Upper lobe of right lung (tissue), 1 donor: ENCODE measurements at places on chromosomes 3 and 15.

DNA sequence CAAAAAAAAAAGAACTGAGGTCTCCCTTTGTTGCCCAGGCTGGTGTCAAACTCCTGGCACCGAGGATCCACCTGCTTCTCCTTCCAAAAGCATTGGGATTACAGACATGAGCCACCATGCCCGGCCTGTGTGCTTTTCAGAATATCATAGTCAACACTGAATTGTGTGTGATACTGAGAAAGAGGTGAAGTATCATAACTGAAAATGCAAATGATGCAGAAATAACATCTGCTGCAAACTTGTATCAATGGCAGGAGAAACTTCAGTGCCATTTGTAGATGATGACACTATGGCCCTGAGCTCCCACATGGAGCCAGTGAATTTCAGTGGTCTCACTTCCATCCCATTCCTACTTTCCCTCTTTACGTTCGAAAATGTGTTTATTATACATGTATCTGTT lies 21.9 kb downstream of the IL12A start:
- no peak for DNase-seq

- DNase-seq, result no peak
Observed at GRCh38 chr3:40452562-40452875, 4.6 kb upstream of the RPL14 start.

GRCh38 chr3:162295323-162295983 lies 798.8 kb downstream of the OTOL1 start:
- DNase-seq, result no peak

- DNase-seq, result no peak
Observed at GRCh38 chr15:96252148-96252547, 78.4 kb upstream of the NR2F2 start.

DNA sequence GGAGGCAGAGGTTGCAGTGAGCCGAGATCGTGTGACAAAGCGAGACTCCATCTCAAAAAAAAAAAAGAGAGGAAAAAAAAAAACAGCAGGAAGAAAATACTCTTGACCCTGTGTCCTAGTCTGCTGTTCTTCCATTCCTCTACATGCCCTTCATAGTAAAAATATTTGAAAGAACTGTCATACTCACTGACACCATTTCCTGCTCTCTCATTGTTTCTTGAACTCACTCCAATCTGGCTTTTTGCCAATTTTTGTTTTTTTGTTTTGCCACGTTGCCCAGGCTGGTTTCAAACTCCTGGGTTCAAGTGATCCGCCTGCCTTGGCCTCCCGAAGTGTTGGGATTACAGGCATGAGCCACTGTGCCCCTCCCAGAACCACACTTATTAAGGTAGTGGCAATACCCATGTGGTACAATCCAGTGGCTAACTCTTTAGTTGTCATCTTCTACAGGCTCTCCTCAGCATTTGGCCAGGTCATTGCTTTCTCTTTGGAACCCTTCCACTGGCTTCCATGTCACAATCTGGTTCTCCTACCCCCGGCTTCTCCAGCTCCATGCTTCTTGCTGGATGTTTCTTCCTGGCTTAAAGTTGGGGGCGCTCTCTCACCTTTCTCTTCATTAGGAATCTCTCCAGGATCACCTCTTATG lies 238.2 kb upstream of the C2CD4B start:
- DNase-seq, result no peak

- no peak for DNase-seq
Observed at GRCh38 chr3:20015525-20015924, 3.5 kb upstream of the PP2D1 start.

DNA sequence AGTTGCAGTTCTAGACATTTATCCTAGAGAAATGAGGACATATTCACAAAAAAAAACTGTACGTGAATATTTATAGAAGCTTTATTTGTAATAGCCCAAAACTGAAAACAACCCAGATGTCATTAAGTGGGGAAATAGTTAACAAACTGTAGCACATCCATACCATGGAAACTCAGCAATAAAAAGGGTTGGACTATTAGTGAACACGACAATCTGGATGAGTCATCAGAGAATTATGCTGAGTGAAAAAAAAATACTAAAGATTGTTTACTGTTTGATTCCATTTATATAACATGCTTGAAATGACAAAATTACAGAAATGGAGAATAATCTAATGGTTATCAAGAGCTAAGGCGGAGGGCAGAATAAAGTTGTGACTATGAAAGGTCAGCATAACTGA lies 59.5 kb downstream of the CPA3 start:
- DNase-seq, result no peak

DNA sequence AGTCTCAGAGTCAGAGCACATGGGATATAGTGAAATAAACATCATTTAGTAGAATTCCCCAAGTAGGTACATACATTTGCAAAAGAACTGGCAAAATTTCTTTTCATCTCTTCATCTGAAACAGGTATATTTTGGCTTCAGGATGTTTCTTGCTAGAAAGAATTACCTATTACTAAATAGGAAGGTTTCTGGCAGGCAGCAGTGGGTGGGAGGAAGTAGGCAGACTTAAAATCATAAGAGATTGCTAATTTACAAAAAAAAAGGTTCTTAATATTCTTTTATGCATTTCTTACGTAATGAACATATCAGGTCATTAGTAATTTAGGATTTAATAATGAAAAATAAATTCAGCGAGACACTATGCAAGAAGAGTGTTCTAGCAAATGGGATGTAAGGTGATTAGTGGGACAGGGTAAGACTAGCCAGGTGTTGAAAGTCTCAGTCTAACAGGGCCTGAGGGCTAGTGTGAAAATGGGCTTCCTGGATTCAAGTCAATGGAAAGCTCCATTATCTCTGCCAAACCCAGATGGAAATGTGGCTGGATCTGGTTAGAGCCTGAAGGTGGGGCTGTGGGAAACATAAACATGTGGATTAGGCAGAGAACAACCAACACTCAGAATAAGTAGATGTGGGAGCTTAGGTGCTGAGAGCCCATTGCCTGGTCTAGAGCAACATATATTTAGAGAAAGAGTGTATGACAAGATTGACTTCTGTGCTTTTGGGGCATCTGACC lies 127.4 kb upstream of the FEZF2 start:
- no peak for DNase-seq

GRCh38 chr3:46372492-46373359 lies 2.0 kb downstream of the CCR5 start:
- DNase-seq, result no peak

GRCh38 chr3:123412076-123412475 lies 36.8 kb downstream of the ADCY5 start:
- no peak for DNase-seq

DNA sequence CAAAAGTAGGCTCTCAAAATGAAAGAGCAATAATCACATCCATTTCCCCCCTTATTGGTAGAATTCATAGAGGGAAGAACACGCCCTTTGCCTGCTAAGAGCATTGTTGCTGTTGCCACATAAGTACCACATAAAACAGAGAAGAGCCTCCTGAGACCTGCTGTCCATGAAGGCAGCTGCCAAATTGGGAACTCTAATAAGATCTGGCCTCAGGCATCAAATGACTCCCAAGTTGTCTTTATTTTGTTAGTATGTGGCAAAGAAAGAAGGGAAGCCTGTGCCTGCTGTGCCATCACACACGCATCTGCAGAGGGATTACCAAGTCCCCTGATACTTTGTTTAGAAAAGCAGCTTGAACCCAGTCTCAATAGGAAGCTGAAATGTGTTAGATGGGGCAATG lies 23.9 kb downstream of the VGLL3 start:
- no peak for DNase-seq

- DNase-seq, result no peak
Observed at GRCh38 chr15:57406062-57406772, 29.9 kb downstream of the CGNL1 start.

DNA sequence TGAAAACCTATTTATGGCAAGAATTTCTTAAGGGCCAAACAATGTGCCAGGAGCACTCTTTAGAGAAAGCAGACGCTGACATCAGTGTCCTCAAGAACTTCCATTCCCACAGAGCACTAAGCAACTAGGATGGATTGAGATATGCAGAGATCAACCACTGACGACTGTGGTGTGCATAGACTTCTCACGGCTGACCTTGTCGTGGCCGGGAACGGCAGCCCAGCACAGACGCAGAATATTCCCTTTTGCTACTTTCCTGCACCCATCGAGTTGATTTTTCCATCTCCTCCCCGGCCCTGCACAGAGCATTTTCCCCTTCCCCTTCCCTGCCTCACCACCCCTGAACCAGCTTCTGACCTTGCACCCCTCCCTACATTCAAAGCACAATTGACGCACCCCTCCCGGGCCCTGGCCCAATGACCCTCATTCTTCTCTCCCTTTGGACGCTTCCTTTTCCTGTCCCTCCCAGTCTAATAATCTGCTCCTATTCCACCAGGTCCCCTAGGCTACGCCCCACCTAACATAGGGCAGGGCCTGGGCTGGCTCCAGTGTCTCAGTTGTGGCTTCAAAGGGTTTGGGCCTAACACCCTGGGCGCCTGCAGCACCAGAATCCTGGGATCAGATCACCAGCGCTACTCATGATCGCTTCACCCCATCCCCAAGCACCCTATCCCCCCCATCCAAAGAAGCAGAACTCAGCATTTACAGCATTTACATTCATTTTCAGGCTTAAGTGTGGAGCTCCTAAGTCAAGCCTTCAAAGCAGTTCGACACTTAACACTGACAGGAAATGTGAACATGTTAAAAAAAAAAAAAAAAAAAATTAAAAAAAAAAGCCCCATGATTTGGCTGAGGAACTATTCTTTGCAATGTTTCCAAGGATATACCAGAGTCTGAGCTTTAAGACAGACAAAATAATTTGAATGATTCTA lies 151.2 kb downstream of the FOXP1 start:
- DNase-seq, result no peak

DNA sequence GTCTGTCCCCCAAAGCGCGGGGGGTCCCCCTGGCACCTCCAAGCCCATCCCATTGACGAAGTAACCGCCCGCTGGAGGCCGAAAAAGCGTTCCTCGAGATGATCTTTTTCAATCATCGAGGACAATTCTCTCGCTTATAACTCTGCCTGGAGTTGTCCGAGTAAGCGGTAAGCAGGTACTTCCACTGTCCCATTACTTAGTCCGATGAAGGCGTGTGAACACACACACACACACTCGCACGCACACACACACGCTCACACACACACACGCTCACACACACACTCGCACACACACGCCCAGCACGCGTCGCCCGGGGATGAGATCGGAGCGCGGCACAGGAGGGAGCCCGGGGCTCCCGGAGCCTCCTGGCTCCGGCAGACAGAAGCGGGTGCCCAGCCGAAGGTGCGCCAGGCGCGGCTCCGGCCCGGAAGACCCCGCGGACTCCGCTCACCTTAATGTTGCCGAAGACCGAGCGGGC lies 430 bp downstream of the SLCO2A1 start:
- DNase-seq, result no peak

DNA sequence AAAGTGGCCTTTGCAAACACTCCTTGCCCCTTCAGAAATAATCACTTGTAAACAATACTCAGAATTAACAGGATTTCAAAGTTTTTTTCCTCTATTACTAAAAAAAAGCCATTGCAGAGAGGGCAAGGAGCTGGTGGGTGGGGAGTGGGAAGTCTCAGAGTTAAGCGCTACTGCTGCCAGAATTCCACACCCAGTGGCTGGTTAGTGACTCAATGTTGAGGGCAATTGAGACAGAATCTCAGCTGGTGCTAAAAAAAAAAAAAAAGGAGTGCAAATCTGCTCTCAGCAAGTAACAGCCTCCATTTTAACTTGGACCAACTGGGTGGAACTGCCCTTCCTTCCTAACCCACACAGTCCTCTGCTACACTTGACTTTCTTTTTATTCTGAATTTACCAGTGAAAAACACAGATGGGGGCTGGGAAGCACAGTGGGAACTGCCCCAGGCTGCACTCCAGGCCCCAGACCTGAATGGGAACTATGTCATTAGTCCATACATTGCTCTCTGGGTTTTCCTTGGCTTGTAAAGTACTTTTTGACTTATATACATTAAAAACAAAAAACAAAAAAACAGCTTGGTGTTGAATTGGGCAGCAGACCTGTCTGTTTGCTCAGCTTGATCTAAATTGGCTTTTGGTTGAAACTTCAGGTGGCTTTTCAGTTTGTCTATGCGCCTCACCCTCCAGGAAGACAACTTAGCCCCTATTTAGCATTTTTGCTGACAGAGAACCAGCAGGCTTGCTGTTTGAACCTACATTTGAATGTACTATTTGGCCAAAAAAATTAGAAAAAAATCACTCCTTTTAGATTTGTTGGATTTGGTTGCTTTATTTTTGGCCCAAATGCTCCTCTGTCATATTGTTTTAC lies 357.8 kb upstream of the TBL1XR1 start:
- no peak for DNase-seq

DNA sequence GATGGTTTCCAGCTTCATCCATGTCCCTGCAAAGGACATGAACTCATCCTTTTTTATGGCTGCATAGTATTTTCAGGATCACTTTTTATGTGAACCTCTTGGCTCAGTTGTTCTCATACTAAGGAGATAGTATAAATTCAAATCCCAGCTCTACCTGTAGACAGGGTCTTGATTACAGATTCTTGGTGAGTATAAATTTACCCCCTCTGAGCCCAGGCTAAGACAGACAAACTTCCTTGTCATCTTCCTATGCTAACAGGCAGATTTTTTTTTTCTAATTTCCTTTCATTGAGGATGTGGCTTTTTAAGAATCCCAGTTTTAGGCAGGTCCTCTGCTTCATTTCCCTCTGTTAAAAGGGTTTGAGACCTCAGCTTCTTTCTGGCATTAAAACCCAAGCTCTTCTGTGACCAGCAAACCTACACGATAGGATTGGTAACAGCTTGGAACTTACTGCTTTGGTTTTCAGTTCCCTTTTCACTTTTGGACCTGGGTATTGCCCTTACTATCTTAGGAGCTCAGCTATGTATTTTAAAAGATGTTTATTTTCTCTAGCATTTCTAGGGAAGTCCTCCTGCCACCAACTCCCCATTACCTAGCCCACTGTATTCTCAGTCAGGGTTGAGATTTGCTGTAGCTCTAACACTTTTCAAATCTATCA lies 72.5 kb downstream of the VPS8 start:
- DNase-seq, result no peak

GRCh38 chr3:42061025-42061712 lies 30.0 kb upstream of the TRAK1 start:
- no peak for DNase-seq

DNA sequence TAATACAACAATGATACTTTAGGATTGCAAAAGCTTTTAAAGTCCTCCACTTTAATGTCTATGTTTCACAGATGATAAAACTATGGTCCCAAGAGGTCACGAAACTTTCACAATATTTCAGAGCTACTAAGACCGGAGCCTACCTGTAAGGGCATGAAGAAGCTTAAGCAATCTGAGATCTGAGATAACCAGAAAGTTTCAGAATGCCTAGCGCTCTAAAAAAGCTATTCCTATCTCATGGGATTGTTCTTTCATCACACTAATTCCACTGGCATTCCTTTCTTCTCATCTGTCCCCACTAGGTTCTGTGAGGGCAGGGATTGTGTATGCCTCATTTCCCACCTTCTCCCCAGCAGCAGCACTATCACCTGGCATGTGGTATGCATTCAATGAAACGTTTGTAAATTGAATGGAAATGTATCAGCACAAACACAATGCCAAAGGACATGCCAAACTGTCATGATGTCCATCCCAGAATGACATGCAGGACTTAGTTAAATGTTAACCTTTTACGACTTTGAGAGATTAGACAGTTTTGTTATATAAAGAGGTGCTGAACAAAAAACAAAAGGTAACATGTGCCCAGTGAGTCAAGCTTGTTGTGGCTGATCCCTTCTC lies 104.7 kb upstream of the NR2F2 start:
- DNase-seq, result no peak
